ENCODE measurements at places on chromosomes 6 and 20.

GRCh38 chr6:136720045-136720770, 72.1 kb downstream of the MAP3K5 start:
- no peak for DNase-seq

DNA sequence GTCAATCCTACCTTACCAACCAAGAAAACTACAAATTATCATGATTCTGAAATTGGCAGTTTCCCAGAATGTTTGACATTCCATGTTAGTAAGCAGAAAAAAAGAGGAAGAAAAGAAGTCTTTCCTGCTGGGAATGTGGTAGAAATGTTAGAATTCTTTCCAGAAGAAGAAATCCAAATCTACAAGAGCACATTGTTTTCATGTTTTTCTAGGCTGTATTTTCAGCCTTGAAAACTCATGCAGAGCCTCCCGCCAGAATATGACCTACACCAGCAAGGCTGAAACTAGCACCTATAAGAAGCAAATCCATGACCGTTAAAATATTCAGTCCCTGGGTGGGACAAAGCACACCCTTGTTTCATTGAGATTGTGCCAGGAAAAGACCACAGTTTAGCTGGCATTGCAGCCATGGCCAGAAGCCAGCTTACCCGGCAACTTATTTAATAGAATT, 259.4 kb downstream of the GJA1 start:
- DNase-seq = no peak

DNA sequence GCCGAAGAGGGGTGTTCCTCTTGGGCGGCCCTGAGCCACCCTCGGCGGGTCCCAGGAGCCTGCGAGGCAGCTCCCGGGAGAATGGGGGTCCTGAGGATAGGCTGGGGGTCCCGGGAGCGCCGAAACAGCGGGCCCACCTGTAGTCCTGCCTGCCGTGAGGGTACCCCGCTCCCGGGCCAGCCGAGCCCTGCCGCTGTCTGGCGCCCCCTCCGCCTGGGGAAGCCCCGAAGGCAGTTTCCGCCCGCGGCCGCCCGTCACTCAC, 280 bp downstream of the SPATA2 start:
- no peak for DNase-seq

DNA sequence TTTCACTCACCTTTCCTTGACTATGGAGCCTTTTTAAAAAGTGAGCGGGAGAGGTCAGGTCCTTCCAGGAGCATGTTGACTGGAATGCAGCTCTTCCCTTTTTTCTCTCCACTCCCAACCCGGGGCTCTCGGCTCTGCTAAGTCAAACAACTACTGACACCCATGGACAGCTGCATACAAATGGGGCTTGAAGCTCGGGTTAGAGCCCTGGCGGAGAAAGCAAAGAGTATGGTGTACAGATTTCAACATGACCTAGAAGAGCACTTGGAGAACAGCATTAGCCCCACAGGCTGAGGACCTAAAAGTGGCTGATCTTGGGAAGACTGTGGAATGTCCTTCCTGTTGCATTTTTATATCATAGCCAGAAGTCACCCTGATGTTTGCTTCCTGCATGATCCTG, 162.0 kb upstream of the STMND1 start:
- DNase-seq = no peak

- no peak for DNase-seq
Measured at GRCh38 chr20:8205996-8206395, 73.9 kb downstream of the PLCB1 start.

- DNase-seq = no peak
Measured at GRCh38 chr6:6709106-6709505, 120.6 kb downstream of the LY86 start.

- peak; percentile 89 for DNase-seq
Measured at GRCh38 chr6:137223370-137224131, 4.4 kb upstream of the IFNGR1 start.

- DNase-seq = no peak
Measured at GRCh38 chr6:7727946-7728854, 2.3 kb downstream of the BMP6 start.

GRCh38 chr6:34246249-34246562, 2.6 kb downstream of the SMIM29 start:
- DNase-seq = no peak

DNA sequence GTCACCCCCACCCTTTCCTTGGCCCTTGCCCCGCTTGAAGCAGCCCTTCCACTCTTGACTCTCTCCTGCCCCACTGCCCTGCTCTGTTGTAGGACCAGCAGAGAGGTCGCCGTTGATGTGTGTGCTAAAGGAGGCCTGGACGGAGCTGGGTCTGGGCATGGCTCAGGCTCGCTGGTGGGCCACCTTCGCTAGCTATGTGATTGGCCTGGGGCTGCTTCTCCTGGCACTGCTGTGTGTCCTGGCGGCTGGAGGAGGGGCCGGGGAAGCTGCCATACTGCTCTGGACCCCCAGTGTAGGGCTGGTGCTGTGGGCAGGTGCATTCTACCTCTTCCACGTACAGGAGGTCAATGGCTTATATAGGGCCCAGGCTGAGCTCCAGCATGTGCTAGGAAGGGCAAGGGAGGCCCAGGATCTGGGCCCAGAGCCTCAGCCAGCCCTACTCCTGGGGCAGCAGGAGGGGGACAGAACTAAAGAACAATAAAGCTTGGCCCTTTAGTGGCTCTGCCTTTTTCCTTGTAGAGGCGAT, 3.0 kb downstream of the SMPD2 start:
- no peak for DNase-seq

- DNase-seq = no peak
Measured at GRCh38 chr6:148524471-148524882, 181.8 kb downstream of the SASH1 start.

DNA sequence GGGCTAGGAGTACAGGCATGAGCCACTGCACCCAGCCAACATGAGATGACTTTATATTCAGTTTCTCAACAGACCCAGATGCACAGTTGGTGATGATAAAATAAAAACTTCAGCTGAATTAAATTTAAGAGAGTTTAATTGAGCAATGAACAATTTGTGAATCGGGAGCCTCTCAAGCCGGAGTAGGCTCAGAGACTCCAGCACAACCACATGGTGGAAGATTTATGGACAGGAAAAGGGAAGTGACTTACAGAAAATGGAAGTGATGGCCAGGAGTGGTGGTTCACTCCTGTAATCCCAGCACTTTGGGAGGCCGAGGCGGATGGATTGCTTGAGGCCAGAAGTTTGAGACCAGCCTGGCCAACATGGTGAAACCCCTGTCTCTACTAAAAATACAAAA, 10.4 kb upstream of the BCAS4 start:
- no peak for DNase-seq
